NT2/D1 (cell line): ENCODE measurements at places on chromosomes 7 and 10.

DNA sequence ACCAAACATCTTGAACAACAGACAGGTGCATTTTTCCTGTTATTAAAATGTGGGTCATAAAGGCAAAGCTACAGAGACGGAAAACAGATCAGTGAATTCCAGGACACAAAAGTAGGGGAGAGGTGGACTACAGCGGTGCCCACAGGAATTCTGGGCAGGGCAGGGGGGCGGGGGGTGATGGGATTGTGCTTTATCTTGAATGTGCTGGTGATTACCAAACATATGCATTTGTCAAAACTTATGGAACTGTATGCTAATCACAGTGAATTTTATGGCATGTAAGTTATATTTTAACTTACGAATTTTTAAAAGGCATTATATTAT is 519.4 kb downstream of the CNTNAP2 start:
- DNase-seq: no peak

DNA sequence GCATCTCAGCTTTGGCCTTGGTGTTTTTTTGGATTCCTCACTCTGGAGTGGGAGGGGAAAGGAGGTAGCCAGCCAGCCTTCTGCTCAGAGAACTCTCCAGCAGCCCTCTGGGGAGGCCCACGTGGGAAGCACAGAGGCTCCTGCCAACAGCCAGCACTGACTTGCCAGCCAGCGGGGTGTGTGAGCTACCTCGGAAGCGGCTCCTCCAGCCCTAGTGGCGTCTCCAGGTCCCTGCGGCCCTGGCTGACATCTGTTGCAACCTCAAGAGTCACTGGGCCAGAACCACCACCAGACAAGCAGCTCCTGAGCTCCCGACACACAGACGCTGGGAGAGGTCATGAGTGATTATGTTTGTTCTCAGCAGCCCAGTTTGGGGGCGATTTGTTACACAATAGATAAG is 180.2 kb upstream of the FZD8 start:
- DNase-seq: peak; percentile 18

DNA sequence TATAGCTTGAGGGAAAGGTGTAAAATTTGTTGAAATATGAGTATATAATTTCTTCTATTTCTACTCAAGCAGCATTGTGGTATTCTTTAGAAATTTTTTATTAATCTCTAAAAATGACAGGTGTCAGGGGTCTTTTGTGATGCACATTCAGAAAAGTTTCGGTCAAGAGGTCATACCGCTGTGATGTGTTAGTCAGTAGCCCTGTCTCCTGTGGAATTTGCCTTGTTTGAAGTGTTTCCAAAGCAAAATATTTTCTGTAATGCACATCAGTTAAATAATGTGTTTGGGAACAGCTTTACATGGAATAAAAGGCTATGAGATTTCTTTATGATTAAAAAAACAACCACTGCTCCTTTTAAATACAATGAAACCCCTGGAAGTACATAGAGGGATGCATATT is 35.8 kb downstream of the FOXP2 start:
- no peak for DNase-seq

- DNase-seq: no peak
These were observed 16.0 kb downstream of the VPS26A start for GRCh38 chr10:69139961-69140360.

DNA sequence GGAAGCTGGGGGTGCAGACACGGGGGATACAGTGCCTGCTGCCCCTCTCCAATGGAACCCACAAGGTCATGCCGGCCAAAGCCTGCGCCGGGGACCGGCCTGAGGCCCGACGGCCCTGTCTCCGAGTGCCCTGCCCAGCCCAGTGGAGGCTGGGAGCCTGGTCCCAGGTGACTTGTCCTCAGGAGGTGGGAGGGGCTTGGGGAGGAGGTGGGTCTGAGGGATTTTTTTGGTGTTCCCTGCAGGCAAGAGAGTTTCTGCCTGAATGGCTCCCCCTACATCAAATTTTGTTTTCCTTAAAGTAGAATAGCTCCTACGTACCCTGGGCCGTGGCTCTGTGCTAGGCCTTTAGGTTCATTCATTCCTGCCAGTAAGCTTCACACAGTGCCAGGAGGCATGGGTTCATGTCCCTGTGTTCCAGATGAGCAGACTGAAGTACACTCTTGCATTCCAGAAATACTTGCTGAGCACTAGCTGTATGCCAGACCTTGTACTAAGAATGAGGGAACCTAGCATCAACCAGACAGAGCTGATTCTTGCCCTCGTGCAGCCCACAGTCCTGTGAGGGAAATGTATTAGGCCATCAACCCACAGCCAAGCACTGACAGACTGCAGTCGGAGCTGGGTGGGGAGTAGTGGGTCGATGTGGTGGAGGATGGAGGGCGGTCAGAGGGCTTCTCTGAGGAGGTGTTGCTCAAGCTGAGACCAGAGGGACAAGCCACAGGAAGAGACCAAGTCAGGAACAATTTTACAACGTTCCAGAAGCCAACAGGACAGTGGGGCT is 31.1 kb downstream of the TBATA start:
- no peak for DNase-seq

DNA sequence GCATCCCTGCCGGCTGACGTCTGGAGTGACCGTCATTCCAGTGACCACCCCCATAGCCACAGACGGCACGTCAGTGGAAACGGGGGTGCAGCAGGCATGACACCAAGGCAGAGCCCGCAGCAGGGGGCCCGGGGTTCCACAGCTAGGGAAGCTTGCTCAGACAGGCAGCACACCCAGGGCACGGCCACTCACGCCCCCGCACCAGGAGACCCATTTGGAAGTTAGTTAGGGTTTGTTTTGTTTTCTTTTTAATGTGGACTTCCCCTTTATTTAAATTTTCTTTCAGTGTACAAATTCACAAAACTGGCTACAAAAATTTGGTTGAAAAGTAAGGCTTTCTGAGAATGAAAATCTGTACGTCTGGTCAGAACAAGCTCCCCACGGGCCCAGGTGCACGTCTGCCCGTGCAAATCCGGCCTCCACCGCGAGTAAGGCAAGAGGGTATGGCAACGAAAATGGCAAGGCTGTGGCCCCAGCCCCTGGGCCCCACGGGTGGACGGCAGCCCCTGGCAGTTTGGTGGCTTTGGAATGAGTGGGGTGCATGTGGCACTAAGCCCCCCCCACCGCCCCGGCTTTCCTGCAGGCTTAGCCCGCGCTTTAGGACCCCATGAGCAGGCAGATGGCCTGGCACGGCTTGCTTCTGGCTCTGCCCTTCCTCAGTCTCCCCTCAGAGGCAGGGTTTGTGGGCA is 124.2 kb downstream of the FAM53B start:
- no peak for DNase-seq

DNA sequence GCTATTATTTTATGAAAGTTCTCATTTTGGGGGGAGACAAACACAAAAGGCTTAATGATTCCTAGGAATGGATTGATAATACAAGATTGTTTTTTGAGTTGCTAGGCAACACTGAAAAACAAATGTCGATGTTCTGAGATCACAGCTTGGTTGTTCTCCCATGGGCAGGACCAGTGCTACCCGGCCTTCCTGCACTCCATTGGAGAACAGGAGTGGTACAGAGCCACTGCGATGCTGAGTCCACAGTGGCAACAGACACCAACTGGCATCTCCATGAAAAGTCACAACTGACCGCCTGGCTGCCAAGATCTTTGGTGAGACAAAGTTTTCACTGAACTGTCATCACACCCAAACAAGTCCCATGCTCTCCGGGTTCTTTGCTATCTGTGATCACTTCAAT is 68.9 kb upstream of the NMT2 start:
- no peak for DNase-seq

GRCh38 chr10:86071758-86072157 is 294.8 kb downstream of the GRID1 start:
- DNase-seq: no peak

GRCh38 chr10:83678850-83679249 is 460.5 kb upstream of the GHITM start:
- DNase-seq: no peak

DNA sequence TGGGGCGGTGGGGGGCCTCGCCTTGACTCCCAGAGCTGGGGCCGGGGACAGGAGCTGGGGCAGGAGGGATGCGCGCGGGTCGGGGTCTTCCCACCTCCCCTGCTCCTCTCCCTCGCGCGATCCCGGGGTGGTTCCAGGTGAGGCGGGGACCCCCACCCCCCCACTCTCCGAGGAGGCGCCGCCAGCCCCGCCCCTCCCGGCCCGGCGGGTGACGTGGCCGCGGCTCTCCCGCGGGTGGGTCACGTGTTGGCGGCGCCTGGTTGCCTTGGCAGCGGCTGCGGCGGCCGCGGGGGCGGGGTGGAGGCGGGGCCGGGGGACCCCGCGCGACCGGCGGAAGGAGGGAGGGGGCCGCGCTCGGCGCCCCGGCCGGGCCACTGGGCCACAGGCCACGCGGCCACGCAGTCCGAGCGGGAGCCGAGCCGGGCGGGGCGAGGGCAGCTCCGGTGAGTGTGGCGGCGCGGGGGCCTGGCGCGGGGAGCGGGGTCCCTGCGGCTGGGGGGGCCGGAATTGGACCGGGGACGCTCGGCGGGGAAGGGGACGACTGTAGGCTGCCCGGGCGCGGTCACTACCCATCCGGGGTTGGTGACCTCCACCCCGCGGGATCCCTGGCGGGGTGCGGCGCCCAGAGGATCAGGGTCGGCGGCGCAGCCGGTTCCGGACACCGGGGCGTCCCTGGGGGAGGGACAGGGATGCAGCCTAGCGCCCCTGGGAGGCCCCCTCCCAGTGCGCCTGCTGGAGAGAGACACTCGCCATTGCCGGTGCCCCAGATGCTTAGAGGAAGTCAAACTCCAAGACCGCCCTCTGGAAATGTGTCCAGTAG is at the start of gene ORAI2:
Gene ORAI2 (plus strand): TSS at position 357 of the 820 bp plus-strand sequence. CDS start 5,382 bp downstream, outside the sequence.
- no peak for DNase-seq

GRCh38 chr7:157538735-157539134 is 201.9 kb downstream of the DNAJB6 start:
- no peak for DNase-seq

GRCh38 chr7:131117439-131117838 is 210.2 kb upstream of the MKLN1 start:
- no peak for DNase-seq

DNA sequence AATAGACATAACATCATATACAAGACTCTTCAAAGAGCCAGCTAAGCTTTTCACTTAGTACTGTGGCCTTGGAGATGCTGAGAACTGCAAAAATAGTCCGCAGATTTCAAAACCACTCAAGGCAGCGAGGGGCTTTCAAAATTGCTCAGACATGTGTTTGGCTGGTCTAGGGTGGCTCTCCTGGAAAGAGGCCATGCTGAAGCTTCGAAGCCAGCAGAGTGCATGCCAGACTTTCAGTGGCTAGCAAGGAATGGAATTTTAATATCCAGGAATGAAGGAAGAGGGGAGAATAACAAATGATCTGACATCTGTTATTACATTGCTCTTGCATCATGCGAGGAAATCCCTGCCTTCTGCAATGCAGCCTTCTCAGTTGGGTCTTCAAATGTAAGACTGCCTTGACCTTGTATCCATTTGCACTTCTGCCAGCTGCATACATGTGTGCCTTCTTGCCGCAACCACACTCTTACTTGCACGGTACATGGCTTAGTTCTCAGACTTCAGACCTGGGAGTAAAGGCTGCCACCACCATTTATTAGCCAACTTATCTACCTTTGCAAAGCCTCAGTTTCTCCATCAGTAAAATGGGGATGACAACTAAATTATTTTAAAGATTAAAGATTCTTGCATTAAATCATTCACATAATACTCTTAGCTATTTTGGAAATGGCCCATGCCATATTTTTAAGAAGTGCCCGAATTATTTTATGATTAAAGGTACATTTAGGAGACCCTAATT is 55.9 kb downstream of the ITIH5 start:
- DNase-seq: no peak

GRCh38 chr7:78260826-78261225 is 462.3 kb downstream of the PHTF2 start:
- DNase-seq: no peak
